Stimulated activated CD8-positive, alpha-beta memory T cell treated with anti-CD3 and anti-CD28 coated beads, Interleukin-2, amount 100 ng/mL, for 1 hour (primary cell): ENCODE measurements at places on chromosomes 2 and 18.

DNA sequence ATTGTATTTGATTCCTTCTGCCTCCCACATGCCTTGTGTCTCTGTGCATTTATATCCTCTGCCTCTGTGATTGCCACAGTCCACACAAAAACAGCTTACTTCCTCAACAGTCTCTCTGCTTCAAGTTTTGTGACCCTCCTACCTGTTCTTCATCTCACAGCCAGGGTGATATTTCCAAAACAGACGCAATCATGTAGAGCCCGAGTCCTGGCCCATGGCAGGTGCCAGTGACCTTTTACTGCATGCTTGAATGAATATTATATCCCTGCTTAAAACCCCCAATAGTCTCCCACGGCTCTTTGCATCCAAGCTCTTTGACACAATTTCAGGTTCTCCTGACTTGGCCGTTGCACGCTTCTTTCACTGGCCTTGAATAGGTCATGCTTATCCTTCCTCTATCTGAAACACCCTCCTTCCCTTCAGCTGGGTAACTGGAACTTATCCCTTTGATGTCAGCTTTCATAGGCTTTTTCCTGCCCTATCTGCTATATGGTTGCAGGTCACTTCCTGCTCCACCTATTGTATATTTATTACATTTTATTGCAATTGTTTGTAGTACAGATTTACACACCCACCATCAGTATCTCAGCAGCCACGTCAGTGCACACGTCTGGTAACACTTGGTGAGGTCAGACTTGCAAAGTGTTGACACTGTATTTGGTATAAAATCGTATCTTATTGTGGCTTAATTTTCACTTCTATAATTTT lies 29.7 kb upstream of the IL1B start:
- DNase-seq, result no peak

GRCh38 chr2:54332386-54332785 lies 76.4 kb upstream of the TSPYL6 start:
- no peak for DNase-seq

DNA sequence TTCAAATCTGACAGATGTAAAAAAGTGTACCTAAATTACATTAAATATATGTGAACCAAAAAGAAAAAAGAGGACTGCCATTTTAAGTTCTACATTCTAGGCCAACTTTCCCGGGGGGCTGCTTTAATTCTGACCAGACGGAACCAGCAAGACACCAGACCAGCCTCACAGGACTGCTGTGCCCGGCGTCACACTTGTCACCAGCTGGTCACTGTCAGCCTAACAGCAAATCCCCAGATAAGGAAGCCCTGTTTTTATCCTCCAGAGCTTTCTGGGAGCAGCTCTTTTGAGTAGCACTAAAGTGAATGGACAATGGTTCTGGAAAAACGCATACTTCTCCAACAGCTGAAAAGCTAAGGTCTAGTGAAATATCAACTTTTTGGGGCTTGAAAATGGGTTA lies 35.6 kb downstream of the CYB5A start:
- no peak for DNase-seq

GRCh38 chr2:96633641-96634040 lies 4.5 kb downstream of the KANSL3 start:
- no peak for DNase-seq

DNA sequence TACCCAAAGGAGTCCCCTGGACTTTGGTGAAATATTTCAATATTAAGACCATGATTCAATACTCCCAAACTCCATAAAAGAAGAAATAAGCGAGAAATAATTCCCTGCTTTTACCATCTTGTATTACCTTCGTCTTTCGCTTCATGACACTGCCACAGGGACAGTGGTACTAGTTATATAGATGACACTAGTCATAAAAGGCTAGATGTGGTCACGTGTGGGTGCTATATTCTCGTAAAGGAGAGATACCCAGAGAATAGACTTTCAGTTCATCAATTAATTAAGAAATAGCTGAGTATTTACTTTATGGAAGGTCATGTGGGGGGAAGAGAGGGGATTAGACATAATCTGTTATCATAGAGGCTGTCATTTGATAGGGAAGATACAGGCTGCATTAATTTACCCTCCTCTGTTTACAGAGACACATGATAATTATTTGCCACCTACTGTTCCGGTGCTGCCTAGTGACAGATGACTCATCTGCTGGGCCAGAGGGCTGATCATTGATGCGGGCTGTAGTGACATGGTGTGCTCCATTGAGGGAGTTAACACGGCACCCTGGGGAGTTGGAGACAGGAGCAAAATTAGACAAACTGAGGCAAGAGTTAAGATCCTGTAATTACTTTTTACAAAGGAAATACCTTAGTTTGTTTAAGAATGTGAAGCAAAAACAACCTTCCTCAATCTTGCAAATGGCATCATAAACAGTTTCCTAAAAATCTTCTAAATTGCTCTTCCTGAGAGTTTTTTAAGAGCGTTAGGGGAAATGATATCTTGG lies 78.2 kb upstream of the ITGB6 start:
- no peak for DNase-seq

DNA sequence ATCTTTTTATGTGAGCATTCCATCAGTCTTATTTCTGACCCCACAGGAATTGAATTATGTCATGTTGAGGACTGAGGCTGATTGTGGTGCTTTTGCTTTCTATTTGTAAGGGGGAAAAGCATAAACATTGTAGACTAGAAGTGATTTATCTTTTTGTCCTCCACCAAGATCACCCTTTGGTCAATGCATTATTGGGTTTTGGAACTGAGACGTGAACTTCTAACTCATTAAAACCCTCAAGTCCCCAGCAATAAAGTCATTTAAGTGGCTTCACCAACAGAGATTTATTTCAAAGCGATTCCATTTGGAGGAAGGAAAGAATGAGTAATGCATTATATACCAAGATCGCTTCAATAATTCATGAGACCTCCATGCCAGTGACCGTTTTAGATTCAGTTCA lies 75.5 kb upstream of the TXNDC2 start:
- DNase-seq, result no peak

- DNase-seq, result no peak
These were observed 69.6 kb downstream of the DDX1 start for GRCh38 chr2:15661295-15661569.
